ENCODE measurements at places on chromosomes 13 and 19.
A peak's percentile ranks its signal among the peaks of the same experiment; 100 is the strongest.

- no peak for DNase-seq
Measured at GRCh38 chr13:40814803-40815202, 25.4 kb downstream of the SLC25A15 start.

DNA sequence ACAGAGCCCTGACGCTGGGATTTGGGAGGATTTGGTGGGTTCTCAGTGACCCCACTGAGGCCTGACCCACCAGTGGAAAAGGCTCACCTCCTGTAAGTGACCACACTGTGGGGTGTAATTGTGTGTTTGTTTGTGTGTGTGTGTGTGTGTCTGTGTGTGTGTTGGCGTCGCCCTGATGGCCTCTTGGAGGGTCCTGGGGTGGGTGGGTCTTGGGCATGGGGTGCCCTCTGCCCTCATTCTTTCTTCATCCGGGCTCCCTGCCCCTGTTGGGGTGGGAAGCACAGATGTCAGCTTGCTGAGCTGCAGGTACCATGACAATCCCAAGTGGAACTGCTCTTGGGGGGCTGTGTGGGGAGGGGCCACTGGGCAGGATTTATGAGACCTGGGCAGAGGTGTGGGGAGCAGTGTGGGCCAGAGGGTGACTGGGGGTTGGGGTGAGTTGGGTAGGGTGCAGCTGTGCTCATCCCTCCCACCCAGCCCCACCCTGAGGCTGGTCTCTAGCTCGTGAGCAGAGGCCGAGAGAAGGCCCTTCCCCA is 22.8 kb downstream of the WTIP start:
- no peak for DNase-seq

DNA sequence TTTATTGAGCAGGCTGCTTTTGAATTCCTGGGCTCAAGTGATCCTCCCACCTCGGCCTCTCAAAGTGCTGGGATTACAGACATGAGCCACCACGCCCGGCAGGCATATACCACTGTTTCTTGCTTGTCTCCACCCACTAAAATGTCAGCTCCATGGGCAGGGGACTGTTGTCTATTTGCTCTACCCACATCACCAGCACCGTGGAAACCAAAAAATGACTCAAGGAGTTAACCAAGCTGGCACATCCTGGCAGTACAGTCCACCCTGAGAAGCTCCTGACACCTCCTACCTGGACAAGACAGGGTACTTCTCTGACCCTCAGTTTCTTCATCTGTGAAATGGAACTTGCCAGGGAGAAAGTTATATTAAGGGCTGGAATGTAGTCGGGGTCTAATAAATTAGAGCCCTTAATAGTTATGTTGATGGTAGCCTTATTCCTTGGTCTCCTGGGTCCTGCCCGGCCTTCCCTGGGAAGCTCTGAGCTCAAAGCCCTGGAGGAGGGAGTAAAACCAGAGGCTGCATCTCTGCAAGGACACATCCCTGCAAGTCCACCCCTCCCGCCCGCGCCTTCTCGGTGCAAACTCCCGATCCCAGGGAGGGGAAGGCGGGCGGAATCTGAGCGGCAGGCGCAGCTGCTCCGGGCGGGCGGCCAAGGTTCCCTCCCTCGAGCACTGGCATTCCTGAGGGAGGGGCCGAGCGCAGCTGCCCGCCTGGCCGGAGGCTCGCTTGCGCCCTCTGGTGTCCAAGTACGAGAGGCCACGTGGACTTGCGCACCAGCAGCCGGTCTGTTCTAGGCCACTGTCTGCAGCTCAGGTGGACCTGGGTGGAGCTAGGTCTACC is 14.1 kb downstream of the RDH8 start:
- peak; percentile 92 for DNase-seq

GRCh38 chr13:77521194-77521593 is 14.3 kb upstream of the SCEL start:
- DNase-seq, result no peak

DNA sequence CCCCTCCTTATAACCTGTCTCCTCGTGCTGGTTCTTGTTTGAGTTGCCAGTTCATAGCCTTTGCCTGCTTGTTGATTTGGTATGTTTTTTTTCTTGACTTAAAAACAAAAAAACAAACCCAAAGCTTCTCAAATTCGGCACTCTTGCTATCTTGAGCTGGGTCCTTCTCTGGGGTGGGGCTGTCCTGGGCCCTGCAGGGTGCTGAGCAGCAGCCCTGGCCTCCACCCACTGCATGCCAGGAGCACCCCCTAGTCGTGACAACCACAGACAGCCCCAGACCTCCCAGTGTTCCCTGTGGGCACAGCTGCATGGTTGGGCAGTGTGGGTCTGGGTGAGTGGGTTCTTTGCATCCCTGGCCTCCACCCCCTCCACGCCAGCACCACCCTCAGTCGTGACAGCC is 27.8 kb downstream of the KDM4B start:
- no peak for DNase-seq

DNA sequence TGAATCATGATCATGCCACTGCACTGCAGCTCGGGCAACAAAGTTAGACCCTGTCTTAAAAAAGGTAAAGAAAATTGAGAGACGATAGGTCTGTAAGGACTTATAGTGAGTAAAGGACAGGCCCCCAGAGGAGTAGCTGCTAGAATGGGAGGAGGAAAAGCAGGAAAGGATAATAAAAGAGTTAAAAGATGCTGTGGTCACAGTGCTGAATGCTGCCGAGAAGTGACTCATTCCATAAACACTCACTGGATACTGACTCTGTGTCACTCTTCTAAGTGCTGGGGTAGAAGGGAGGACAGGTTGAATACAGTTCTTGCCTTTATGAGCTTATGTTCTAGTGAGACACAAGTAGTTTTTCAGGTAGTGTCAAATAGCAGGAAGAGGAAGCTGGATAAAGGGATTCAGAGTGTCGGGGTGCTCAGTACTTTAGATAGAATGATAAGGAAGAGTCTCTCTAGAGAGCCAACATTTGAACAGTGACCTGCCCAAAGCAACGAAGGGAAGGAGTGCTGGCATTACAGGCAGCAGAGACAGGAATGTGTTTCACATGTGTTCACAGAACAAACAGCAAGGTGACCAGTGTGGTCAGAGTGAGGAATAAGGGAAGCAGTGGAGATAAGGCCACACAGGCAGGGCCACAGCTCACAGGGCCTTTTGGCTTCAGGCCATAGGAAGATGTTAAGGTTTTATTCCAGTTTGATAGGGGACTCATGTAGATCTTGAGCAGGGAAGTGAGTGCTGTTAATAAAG is 1240.5 kb downstream of the UQCRFS1 start:
- peak; percentile 74 for DNase-seq

- no peak for DNase-seq
Measured at GRCh38 chr13:30446126-30446500, 19.6 kb downstream of the HMGB1 start.

- DNase-seq, result no peak
Measured at GRCh38 chr13:75440100-75440499, 41.9 kb downstream of the TBC1D4 start.

GRCh38 chr13:104289400-104289799 is 1223.2 kb upstream of the SLC10A2 start:
- DNase-seq, result no peak

DNA sequence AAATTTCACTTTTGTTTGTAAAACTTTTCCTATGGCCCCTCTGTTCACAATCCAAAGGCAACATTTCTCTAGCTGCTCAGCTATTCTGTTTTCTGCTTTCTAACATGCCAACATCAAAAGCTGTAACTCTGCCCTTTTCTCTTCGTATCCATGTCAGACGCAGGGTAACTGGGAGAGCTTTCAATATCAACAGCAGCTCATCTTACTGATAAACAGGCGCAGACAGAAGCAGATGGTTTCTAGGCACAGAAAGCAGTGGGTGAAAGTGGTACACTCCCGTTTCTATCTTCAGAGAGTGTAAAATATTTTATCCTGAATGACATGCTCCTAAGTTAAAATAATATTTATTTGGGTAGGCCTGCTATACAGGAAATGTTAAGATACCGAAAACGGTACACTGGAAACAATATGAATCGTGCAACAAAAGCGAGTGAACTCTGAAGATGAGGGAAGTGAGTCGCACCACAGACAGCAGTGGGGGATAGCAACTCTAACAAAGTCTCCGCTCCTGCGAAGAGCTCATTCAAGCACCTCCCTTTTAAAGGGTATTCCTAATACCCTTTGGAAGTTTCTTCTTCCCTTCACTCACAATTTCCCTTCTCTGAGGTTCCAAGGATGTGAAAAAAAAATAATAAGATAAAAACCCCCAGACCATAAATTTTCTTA is 798.3 kb downstream of the GPC5 start:
- DNase-seq, result no peak

GRCh38 chr13:46352805-46353204 is 34.2 kb downstream of the RUBCNL start:
- no peak for DNase-seq

GRCh38 chr19:45151320-45151719 is 9.5 kb downstream of the NKPD1 start:
- DNase-seq, result no peak

DNA sequence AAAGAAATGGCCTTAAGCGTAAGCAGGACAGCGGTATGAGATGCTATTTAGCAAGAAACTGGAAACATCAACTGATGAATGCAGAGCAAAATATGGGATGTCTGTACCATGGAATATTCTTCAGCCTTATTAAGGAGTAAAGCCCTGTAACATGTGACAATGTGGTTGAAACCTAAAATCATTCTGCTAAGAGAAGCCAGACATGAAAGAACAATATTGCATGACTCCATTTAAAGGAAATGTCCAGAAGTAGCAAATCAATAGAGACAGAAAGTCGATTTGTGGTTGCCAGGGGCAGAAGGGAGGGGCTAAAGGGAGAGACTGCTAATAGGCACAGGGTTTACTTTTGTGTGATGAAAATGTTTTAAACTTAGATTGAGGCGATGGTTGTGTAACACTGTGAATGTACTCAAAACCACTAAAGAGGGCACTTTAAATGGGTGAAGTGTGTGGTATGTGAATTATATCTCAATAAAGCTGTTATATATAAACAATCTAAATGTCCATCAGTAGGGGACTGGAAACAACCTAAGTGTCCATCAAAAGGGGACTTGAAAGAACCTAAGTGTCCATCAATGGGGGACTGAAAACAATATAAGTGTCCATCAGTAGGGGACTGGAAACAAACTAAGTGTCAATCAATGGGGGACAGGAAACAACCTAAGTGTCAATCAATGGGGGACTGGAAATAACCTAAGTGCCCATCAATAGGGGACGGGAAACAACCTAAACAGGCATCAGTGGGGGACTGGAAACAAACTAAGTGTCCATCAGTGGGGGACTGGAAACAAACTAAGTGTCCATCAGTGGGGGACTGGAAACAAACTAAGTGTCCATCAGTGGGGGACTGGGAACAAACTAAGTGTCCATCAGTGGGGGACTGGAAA is 45.4 kb downstream of the CCL25 start:
- DNase-seq, result no peak

DNA sequence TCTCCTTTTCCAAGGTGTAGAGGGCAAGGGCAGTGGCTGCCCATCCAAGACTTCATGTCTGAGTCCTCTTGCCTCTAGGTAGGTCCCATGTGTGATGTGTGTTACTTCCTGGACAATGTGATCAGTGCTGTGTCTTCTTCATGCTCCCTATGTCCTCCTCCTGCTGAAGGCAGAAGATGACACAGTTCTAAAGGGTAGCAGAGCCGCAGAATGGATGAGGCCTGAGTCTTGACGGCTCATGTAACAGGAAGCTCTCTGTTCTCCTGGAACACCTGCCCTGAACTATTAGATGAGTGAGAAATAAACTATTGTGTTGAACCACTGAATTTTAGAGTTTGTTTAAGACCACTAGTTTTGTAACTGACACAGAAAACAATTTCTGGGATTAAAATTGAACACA is 165.9 kb downstream of the NDFIP2 start:
- no peak for DNase-seq

DNA sequence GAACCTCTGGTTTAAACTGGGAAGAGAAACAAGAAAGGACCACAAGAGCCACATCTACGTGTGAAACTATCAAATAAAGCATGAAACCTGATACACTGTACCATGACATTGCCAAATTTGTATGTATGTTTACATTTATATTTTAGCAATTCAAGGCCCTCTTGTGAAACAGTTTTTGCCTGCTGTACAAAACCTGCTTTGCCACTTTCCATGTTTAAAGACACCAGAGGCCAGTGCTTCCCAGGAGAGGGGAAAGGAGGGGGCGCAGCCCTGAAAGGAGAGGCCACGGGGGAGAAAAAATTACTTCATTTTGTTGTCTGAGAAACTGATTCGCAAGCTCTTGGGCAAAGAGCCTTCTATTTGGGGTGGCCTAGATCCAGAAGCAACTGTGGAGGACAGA is 124.8 kb downstream of the DCLK1 start:
- DNase-seq, result no peak

DNA sequence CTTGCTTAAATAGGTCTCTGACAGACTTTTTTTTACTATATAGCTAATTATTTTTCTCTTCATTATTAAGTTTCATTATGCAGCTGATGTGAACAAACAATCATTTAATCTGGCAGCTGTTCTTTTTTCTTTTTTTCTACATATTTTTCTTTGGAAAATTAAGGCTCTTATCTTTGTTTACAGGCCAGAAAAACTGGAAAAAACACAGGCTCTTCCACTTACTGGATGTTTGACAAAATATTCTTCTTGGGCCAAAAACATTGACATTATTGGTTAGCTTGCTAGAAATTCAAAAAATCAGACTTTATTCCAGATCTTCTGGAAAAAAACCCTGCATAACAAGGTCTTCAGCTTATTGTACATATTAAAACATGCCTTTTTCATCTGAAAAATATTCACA is 15.7 kb downstream of the ZNF66 start:
- DNase-seq, result no peak

DNA sequence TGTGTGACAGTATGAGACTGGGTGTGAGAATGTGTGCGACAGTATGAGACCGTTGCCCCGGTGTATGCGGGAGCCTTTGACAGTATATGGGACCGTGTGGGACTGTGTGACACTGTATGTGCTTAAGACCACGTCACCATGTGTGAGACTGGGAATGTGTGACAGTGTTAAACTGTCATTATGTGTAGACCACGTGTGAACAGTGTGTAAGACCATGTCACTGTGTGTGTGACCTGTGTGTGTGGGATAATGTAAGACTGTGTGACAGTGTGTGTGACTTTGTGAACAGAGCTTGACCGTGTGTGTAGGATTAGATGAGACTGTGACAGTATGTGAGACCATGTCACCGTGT is 549 bp downstream of the ZNF583 start:
- DNase-seq, result peak; percentile 3

DNA sequence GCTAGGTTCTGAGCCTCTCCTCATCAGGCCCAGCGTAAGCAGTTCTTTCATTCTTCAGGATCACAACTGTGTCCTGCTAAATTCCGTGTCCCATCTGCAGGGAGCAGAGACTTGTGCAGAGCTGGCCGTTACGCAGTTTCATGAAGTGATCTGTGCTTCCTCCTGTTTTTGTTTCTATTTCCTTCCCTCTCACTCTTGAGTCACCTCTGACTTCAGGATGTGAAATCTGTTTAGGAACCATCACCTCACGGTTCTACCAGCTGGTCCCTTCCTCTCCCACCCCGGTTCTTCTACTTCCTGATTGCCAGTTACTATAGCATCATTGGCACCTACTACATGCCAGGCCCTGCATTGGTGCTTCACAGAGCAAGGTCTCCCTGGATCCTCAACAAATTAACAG is 8.5 kb downstream of the MAU2 start:
- no peak for DNase-seq

DNA sequence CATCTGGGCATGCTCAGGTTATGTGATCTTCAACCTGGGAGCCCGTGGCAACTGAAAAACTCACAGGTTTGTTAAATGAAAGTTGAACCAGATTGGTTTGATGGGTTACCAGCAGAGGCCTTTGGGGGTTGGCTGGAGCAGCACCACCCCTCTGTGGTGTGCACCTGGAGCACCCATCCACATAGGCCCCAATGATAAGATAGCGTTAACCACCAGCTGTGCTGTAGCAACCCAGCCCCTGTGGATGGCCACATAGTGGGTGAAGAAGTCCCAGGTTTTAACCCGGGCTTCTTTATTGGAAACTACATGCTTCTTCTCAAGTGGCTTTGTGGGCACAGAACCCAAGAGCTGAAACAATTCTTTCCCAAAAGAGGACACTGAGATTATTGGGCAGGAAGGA is 22.6 kb upstream of the MTIF3 start:
- no peak for DNase-seq
